Karpas-422 (cell line): ENCODE measurements at places on chromosomes 6 and 20.

- no peak for DNase-seq
Measured at GRCh38 chr6:158923805-158924498, 76.0 kb downstream of the RSPH3 start.

DNA sequence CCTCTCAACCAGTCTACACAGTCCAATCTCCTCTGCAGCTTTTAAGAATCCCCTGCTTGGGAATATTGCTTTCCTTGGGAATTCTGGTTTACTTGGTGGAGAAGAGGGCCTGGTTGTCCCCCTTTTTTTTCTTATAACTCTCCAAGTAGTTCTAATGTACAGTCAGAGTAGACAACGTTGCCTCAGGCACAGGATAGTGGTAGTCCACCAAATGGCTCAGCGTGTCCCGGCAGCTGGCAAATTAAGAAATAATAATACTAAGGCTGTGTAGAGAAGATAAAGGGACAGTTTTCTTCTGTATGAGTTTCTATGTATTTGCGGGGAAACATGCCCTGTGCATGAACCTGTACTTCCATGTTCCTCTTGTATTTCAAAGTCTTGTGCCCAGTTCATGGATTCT is 145.7 kb upstream of the RREB1 start:
- no peak for DNase-seq

DNA sequence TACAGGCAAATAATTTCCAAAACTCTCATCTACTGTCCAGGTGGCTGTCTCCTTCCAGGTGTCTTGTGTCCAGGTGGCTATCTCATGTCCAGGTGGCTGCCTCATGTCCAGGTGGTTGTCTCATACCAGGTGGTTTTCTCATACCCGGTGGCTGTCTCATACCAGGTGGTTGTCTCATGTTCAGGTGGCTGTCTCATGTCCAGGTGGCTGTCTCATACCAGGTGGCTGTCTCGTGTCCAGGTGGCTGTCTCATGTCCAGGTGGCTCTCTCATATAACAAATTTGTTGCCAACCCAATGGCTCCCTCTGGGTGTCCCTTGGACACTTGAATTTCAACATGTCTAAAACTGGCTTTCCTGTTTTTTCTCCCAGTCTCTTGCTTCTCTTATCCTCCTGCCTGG is 14.3 kb upstream of the SLC22A3 start:
- no peak for DNase-seq

DNA sequence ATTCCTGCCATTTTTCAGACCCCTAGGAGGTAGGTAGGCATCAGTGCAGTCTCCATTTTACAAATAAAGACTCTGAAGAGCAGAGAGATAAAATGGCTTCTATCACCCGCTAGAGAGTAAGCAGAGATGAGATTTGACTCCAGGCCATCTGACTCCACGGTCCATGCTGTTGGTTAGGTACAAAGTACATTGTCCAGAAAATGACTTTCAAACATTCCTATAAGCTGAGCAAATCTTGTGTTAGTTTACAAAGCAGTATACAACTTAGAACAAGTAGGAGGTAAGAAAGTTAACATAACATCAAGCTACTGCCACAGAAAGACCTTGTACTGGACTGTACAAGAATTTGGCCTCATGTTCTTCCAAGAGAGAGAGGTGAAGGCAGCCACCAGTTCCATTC is 14.9 kb downstream of the BTN1A1 start:
- no peak for DNase-seq

- no peak for DNase-seq
Measured at GRCh38 chr6:162814426-162814973, 86.7 kb downstream of the PACRG start.
